ENCODE measurements at places on chromosomes 12 and 14.
A peak's percentile ranks its signal among the peaks of the same experiment; 100 is the strongest.

DNA sequence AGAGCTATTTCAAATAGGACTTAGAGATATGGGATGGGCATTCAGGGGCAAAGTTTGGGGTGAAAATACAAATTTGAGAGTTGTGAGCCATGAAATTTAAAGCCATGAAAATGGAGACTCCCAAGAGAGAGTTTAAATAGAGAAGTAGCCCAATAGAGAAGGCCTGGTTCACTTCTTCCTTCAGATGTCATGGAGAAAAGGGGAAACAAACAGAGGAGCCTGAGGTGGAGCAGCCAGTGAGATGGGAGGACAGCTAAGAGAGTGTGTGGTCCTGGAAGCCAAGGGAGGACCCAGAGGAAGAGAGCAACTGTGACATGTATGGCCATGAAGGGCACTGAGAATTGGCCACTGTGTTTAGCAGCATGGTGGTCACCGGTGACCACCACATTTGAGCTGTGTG, 12.3 kb upstream of the DYNLL1 start:
- DNase-seq, result no peak

GRCh38 chr14:104011824-104012517, 69.6 kb upstream of the RD3L start:
- DNase-seq, result no peak

DNA sequence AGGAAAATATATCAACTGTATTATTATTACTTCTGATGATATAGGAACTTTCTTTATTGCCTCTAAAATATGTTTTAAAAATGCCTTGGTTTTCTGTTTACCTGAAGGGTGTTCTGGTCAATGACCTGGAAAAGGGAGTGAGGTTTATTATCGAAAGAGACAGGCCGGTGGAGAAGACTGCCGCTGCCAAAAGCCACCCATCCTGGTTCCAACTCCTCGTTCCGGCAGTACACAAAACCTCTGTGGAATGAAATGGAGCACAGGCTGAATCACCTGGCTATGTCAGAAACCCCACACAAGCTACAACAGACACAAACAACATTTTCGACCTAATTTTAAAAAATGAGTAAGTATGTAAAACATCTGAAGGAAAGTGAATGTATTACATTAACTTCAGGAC, 73.6 kb downstream of the HECTD4 start:
- DNase-seq, result no peak

DNA sequence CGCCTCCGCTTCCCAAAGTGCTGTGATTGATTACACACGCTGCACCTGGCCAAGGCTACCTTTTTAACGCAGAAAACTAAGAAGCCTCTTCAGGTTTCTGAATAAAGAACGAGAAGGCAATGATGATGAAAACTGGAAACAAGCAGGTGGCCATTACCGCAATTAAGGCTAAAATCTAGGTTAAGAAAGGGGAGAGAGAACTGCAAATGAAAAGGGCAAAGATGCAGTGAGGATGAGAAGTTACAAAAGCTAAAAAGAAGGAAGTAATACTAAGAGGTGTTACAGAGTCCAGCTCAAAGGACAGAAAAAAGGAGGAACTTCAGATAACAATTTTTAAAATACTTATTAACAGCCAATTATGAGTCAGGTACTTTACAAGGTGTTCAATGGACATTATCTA, 79.7 kb downstream of the DUSP16 start:
- DNase-seq, result no peak

GRCh38 chr12:110317911-110318310, 36.9 kb downstream of the ATP2A2 start:
- DNase-seq, result no peak

GRCh38 chr14:78737601-78738000, 567.4 kb downstream of the NRXN3 start:
- no peak for DNase-seq

GRCh38 chr12:6869049-6870021, 2.0 kb downstream of the TPI1 start:
- DNase-seq, result peak; percentile 90

GRCh38 chr12:60123557-60123956, 527.7 kb downstream of the SLC16A7 start:
- DNase-seq, result no peak

- DNase-seq, result no peak
Observed at GRCh38 chr14:69317780-69318179, 57.8 kb downstream of the GALNT16 start.

Measured in CD4-positive, alpha-beta T cell treated with Interleukin-17A for 1 hour (primary cell).